ENCODE measurements at places on chromosomes 3 and 15. TPM values are rescaled to one million over a fixed set of nuclear protein-coding genes. Genes with fewer than 3 reads are reported as not detected.

TARS3 gene
- total RNA-seq = 10.2 TPM

CTXN2 gene
- not detected for total RNA-seq

CEP70 gene
- 35.5 TPM for total RNA-seq

ZDHHC19 gene
- not detected for total RNA-seq

ALDH1A3 gene
- 1.9 TPM for total RNA-seq

GPR62 gene
- not detected for total RNA-seq

ZDHHC3 gene
- total RNA-seq = 32.6 TPM

SCG5 gene
- total RNA-seq = not detected

DNA sequence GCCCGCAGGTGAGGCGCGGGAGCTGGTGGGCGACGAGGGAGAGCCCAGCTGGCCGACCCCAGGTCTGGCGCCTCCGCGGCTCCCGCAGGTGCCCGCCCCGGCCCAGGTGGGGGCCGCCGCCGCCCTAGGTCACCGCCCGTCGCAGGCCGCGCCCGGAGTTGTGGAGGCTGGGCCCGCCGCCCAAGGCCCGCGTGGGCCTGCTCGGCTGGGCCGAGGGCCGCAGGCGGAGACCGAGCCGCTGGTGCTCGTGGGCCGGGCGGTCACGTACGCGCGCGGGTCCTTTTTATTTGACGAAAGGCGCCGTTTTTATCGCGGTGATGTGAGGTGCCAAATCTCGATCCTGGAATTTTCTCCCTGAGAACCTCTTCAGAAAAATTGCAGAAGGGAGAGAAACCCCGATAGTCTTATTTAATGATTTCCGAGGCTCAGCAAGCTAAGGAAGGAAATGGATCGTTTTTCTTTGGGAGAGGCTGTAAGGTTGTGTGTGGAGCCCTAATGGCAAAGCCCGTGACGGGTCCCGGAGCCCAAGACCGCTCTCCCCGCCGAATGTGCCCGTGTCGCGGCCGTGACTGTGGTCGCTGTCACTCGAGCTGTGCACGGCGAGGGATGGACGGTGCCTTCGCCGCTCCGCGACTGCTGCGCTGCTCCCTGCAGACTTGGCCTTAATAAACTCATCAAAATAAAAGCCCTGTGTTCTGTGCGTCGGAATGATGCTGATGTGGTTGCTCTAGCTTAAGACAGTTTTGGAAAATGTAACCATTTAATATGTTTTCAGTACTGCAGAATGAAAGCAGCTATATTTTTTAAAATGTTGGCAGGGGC lies 612 bp downstream of the APPL1 start:
- no peak for DNase-seq

GRCh38 chr3:170387950-170388349 lies 30.4 kb downstream of the SKIL start:
- DNase-seq = no peak

GRCh38 chr15:78071383-78071782 lies 6.1 kb downstream of the TBC1D2B start:
- DNase-seq = no peak

DNA sequence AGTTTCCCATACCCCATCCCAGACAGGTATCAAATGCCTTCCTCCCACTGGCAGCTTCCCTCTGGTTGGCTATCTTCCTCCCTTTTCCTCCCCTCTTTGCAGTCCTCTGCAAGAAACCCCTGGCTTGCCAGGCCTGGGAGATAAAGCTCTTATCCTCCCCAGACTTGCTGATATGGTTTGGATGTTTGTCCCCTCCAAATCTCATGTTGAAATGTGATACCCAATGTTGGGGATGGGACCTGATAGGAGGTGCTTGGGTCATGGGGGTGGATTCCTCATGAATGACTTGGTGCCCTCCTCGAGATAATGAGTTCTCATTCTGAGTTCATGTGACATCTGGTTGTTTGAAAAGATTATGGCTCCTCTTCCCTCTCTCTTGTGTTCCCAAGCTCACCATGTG lies 32.2 kb upstream of the SNRK start:
- DNase-seq = no peak

- no peak for DNase-seq
These were observed 46.8 kb downstream of the CA12 start for GRCh38 chr15:63334821-63335220.

DNA sequence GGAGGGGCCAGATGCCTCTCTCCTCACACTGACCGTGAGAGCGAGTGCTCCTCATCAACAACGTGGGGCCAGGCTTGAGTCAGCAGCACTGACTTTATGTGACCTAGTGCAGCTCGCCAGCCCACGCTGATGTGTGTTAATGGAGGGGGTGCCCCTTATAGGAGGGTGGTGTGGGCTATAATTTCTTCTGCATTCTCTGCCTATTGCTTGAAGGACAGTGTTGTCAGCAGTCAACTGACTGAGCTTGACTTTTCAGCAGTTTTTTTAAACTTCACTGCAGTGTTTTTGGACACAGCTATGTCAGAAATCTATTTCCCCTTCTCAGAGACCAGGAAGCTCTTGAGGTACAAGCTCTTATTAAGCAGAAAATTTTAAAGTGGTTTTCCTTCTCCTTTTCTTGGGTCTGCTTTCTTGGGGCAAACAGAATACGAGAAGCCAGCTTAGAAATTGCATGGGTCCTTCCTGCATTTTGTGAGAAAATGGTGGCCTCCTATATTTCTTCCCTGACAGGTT lies 304.8 kb upstream of the CTDSPL start:
- no peak for DNase-seq

DNA sequence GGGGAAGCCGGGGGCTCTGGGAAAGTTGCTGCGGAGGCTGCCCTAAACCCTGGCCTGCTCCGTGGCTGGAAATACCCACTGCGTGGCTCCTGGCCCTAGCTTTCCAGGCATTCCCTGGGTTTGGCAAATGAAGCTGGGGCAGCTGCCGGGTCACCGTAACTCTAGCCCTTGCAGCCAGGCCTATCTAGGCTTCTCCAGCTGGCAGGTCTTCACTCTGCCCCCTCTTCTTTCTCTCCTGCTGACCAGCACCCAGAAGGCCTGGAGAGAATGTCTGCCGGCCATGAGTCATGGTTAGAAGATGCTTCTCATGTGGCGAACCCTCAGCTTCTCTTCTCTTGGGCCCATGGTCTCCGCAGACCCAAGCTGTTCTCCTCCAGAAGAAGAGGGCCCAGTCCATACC lies 5.6 kb upstream of the DLL4 start:
- no peak for DNase-seq

GRCh38 chr3:33575311-33575710 lies 135.1 kb upstream of the UBP1 start:
- no peak for DNase-seq

- no peak for DNase-seq
These were observed 48.8 kb downstream of the NSMCE3 start for GRCh38 chr15:29220852-29221251.

DNA sequence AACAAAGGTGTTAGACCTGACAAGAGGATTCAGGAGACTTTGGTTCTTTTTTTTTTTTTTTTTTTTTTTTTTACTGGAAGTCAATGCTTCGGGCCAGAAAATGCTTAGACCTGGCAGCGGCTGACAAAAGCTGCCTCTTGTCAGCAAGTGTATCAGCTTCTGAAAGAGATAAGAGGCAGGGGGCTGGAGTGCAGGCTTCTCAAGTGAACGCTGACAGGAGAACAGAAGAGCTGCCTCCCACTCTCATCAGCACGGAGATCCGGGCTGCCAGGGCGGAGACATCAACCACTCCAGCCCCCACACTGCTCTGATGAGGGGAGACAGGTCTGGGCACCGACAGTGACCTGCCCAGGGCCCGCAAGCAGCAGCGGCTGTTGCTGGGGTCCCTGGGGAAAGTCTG lies 9.4 kb upstream of the SCN5A start:
- DNase-seq = no peak

GRCh38 chr3:108412121-108412750 lies 98.2 kb downstream of the MYH15 start:
- DNase-seq = no peak

DNA sequence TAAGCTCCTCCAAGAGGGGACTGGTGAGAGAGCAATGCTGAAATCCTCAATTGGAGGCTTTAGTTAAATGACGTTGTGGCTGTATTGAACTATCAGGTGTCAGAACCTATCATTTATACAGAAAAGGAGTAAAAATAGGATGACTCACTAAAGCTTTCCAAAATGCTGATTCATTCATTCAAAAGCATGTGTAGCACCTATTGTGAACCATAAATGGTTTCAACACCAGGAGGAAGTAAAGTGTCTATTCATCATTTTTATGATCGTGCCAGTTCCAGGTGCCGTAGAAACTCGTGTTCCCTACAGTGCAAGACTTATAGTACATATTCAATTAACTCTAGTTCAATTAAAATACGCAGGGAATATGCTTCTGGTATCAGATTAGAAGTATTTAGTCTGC lies 66.5 kb upstream of the ARRDC4 start:
- no peak for DNase-seq

DNA sequence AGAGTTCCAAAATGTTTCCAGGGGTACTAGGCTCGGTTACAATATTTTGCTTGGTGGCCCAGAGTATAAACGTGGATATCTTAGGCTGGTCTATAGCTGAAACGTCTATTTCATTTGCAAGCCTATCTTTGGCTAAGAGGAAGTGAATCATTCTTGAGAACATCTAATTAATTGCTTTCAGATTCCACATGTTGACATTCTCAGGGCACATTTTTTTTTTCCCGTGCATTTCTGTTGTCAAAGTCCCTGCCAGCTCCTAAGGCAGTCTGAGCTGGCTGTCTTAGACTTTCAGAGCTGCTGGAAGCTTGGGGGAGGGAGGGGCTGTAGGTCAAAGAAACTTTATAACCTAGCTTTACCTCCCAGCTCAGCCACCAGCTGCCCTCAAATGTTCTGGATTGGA lies 23.2 kb upstream of the LAMP3 start:
- DNase-seq = no peak

GRCh38 chr15:77224352-77224751 lies 153.4 kb upstream of the TSPAN3 start:
- DNase-seq = no peak

DNA sequence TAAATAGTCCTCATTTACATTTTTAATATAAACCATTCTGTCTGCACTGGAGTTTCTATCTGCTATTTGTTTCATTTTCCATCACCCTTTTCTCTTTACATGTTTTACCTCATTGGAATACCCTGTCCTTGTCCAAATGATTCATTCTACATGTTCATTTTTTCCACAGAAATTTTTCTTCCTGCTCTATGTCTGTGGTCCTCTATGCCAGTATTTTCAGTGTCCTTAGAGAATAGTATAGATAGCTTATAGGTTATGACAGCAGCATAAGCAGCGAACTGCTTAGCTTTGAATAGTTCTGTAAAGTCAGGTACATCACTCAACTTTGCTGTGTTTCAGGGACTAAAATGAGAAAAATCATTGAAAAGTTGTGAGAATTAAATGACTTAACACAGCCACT lies 742.3 kb upstream of the CBLB start:
- DNase-seq = no peak

DNA sequence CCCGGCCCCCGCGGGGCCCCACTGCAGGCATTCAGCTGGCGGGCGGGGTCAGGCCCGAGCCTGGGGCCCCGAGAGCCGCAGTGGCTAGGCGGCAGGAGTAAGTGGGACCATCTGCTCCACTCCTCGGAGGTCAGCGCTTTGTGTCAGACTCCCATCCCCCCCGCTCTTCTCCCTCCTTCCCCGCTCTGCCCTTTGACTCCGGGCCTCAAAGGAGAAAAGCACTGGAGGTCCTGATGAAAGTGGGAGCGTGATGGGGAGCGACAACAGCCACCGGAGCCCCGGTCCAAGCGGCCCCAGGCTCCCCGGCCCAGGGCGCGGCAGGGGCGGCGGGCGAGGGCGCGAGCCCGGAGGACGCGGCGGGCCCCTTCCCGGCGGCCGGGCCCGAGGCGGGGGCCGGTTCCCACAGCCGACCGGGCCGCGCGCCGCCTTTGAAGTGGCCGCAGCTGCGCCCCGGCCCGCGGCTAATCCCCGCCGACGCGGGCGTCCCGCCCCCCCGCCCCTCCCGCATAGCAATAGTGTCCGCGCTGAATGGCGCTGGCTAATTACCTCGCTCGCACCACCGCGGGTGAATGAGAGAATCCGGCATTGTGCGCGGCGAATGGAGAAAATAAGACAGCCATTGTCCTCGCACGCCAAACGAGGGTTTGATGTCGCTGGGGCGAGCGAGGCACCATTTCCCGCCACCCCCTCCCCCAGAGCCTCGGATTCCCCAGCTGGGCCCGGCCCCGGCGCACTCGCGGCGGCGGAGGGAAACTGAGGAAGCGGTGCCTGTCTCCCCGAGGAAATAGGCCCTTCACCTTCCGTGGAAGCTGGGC lies 22.4 kb downstream of the IGDCC3 start:
- DNase-seq = no peak

DNA sequence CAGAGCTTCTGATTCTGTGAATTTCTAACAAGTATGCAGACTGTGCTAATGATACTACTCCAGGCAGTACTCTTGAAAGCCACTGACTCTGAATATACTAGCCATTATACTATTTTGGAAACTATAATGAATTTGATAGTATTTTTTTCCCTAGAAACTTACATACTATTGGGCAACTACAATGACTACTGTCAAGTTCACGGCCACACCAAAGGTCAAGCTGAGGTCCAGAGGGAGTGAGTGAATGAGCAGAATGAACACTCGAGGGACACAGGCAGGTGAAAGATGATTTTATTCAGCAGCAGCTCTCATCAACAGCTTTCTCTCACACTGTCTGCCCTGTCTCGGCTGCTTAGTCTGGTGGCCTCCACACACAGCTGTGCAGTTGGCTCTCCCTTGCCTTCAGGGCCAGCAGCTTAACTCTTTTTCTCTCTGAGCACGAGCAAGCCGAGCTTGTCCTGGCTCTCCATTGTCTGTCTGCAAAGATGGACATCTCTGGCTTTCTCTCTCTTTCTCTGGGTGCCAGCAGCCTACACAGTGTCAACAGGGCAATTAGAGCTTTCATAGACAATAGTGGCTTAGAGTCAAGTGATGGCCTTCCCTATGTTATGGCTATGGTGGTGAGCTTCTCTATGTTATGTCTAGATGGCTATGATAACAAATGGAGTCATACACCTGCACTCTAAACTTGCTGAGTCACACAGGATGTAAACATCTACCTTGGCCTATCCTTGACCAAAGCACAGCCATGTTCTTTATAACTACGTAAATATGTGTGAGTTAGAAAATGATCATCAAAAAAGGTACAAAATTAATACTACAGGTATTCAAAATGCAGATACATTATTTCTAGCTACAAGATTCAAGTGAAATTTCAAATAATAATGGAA lies 362.4 kb downstream of the CGGBP1 start:
- no peak for DNase-seq

DNA sequence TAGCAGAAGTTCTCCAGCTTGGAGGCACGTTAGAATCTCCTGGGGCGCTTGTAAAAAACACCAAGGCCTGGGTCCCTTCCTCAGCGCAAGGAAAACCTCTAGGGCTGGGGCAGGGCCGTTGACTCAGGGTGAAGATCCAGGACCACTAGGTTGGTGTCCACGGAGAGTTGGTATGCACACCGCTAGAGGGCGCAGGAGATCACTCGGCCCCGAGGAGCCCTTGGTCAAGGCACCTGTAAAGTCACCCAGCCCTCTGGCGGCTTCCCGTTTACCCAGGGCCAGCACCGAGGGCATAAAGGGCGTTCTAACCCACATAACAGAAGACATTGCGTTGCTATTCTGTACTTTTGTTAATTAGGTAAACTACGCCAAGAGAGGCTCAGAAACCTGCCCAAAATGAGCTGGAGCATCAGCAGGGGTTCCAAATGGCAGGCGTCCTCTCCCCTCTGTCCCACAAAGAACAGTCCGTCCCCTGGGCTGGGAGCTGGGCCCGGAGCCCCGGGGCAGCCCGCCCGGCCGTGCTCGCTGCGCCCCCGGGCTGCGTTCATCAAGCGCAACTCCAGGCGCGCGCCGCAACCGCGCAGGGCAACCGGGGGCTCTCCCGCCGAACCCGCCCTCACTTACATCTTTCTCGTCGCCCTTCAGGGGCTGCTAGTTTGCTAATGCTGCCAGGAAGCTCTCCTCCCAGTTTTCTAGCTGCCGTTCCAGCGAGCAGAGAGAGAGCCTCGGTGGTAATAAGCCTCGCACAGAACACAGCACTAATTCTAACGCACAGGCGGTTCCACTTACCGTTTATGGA lies 332.1 kb downstream of the ARRDC4 start:
- peak; percentile 33 for DNase-seq
